ENCODE measurements at places on chromosomes 6 and 20.
A peak's percentile ranks its signal among the peaks of the same experiment; 100 is the strongest.

- peak; percentile 22 for DNase-seq
Observed at GRCh38 chr6:95572098-95572497, 5.2 kb upstream of the MANEA start.

- no peak for DNase-seq
Observed at GRCh38 chr6:113491376-113491775, 365.8 kb upstream of the MARCKS start.

- DNase-seq, result no peak
Observed at GRCh38 chr20:48999890-49000870, 45.9 kb upstream of the CSE1L start.

GRCh38 chr6:34005901-34006531 lies 139.9 kb downstream of the GRM4 start:
- DNase-seq, result no peak

DNA sequence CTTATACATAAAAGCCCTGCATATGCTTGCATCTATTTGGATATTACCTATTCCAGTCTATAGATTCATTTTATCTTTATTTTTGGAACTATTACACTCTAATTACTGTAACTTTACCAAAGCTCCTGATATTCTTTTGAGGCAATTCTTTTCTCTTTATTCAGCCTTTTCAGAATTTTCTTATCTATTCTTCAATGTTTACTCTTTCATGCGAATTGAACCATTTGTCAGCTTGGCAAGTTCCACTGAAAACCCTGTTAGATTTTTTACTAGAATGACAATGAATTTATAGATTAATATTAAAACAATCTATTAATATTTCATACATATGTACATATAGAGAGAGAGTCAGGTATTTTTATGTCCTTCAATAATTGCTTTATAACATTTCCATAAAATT lies 554 bp upstream of the MEP1A start:
- no peak for DNase-seq

DNA sequence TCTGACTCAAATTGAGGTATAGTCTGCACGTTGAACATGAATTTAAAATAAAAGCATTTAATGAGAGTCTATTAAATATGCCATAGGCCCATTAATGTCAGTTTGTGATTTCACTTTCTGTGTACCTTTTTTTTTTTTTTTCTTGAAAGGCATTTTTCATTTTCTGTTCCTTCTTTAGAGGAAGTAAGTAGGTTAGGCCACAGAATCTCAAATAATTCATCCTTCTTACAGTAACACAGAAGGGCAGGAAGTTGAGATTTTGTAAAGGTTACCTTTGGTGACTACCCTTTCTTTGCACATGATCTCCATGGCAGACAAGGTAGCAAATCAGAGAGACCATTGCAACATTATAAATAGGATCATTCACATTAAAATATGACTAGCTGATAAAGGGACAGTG lies 9.6 kb downstream of the L3MBTL3 start:
- no peak for DNase-seq

- no peak for DNase-seq
Observed at GRCh38 chr20:49513517-49513916, 31.0 kb upstream of the KCNB1 start.

GRCh38 chr6:74912234-74912633 lies 293.6 kb downstream of the COL12A1 start:
- no peak for DNase-seq

DNA sequence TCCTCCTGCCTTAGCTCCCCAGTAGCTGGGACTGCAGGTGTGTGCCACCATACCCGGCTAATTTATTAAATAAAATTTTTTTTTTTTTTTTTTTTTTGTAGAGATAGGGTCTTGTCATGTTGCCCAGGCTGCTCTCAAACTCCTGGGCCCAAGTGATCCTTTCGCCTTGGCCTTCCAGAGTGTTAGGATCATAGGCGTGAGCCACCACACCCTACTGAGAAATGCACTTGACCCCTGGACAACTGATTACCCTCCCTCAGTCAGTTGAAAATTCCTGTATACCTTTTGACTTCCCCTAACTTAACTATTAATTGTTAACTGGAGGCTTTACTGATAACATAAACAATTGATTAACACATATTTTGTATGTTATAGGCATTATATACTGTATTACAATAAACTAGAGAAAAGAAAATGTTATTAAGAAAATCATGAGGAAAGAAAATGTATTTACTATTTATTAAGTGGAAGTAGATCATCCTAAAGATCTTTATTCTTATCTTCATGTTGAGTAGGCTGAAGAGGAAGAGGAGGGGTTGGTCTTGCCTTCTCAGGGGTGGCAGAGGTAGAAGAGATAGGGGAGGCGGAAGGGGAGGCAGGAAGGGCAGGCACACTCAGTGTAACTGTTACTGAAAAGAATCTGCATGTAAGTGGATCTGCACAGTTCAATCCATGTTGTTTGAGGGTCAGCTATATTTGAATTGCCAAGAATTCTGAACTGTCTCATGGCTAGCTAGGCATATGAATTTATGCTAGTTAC lies 104.3 kb downstream of the FARS2 start:
- DNase-seq, result no peak

- DNase-seq, result no peak
Observed at GRCh38 chr6:135692426-135692825, 159.1 kb upstream of the PDE7B start.

GRCh38 chr6:167528239-167528638 lies 203.4 kb downstream of the TTLL2 start:
- DNase-seq, result no peak

DNA sequence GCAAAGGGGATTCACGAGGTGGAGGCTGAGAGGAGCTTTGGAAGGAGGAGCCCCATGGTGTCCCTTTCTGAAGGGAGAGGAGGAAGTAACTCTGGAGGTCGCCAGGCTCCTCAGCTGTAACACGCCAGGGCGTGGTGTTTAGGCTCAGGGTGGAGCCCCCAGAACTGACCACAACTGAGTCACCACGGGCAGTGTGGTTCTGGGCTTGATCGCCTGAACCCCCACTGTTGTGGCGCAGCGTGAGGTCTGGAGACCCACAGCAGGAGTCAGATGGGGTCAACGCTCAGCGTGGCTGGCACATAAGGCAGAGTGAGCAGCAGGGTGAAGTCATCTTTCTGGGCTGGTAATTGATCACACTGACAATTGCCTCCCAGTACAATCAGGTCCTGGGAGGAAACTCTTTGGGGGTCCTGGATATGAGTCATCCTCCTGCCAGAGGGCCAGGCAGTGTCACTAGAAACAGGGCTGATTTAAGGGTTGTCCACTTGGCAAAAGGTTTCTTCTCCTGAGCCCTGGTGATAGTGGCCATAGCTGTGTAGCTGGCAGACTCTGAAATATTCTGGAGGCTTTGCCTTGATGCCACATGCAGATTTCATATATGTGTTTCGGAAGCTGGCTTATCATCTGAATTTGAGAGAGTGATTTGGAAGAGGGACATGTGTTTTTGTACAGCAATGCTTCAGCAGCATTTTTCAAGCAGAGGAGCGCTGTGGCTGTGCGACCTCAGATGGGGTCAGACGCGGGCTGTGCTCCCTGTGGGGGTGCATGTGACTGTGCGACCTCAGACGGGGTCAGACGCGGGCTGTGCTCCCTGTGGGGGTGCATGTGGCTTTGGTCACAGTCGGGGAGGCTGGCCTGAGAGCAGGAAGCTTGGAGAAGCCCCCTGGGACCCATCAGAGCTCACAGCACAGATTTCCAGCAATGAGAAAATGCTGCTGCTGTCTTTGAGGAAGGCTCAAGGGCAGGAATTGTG lies 50.0 kb downstream of the SYNJ2 start:
- peak; percentile 84 for DNase-seq

DNA sequence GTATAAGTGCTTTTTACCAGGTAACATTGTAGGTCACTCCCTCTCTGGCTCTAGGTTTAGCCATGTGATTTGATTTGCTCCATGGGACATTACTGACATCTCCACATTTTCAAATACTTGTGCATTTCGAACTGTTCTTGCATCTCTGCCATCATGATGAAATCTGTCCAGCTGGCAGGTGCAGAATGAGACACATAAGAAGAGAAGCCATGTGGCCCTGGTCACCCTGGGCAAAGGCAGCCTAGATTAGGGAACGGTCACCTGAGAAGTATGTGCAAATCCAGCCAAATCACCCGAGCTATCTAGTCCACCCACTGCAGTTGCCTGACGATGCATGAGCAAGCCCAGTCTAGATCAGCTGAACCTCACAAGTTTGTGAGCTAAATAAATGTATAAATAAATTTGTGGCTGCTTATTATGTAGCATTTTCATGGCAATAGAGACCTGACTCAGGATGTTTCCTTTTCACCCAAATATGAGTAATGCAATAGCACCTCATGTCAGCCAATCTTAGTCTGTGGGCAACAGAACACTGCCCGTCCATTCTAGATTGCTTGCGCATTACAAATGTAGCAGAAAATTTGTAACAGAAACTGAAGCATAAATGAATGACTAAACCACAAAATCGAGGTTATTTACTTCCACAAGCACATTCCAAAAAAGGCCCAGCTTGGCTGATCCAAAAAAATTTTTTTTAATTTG lies 115.2 kb downstream of the PAK5 start:
- DNase-seq, result no peak

DNA sequence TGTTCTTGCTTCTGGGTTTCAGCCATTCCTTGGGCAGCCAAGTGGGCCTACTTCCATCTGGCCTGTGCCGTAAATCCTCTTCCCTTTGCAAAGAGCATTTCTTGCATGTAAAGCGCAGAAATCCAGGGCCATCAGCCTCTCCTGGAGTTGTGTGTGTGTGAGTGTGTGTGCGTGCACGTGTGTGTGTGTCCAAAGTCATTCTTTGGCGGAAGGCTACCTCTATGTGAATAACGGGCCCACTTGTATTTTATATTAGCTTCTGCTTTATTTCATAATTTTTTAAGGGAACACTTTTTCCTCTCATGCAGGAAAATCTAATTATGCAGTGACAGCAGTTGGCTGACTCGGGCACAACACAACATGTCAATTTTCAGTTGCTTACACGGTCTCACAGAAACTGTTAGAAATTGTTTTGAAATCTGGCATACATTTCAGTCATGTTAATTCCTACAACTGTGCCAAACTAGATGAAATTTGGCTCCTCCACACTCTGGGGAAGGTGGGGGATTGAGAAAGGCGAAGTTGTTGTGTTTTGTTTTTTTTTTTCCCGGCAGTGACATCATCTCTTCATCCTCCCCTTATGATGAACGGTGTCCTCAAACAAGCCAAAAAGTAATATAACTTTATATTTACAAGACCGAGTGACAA lies 223.7 kb upstream of the TSHZ2 start:
- DNase-seq, result no peak

GRCh38 chr6:33851959-33852358 lies 48.2 kb upstream of the MLN start:
- DNase-seq, result no peak

GRCh38 chr20:48841196-48841874 lies 13.5 kb upstream of the PREX1 start:
- DNase-seq, result no peak

GRCh38 chr6:31659649-31660380 lies 763 bp downstream of the C6orf47 start:
- DNase-seq, result peak; percentile 52

DNA sequence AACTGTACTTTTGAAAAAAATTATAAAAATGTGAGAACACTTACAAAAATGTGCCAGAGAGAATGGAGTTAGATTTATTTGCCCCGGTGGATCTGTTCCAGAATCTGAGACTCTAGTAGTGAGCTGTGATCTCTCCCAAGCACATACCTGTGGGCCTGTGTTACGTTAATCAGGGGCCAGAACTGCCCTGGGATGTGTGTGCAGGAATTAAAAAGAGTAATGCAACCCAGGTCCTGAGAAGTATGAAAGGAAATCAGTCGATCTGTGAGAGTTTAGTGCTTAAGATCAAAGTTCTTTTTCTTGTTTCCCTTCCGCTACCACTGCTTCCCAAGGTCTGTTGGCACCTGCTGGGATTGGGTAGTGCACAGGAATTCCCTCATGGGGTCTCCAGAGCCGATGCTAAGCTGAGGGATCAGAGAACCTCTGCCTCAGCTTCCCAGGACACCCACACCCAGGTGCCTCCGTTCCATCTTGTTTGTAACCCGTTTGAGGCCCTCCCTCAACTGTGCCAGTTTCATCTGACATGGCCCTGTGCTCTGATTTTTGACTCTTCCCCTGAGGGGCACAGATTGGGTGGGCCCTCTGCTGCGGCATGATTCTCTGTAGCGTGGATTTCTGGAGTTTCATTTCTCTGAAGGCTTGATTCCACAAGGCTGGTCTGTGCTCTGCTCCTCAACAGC lies 87.7 kb downstream of the RREB1 start:
- no peak for DNase-seq

GRCh38 chr6:111533087-111533784 lies 50.2 kb upstream of the REV3L start:
- peak; percentile 30 for DNase-seq

DNA sequence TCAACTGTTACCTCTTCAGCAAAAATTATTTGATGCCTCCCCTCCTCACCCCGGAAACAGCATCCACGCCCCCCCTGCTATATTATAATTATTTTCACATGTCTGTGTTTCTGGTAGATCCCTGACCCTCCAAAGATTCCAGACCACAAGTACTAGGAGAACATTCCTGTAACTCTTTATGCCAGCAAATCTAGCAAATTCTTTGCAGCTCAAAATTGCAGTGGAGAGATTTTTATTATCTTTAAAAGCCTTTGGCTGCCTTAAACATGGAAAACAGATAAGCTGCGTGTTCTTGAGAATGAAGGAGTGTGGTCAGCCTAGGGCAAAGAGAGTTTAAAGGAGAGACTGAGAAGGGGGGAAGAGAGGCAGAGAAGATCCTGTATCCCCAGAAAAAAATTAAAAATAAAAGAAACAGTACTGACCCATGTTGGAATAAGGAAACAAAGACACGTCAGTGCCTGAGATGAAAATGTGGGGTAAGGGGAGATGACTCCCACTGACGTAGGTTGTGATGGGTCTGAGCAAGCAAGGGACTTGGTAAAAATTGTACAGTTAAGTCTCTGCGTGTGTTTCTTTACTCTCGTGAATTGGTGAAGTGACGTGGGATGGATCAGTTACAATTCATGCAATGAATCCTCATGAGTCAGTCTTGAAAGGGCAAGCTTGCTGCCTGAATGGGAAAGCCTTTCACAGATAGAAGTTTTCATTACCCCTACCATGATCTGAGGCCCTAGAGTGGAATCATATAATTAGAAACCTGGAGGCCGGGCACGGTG lies 8.3 kb downstream of the ID4 start:
- no peak for DNase-seq

DNA sequence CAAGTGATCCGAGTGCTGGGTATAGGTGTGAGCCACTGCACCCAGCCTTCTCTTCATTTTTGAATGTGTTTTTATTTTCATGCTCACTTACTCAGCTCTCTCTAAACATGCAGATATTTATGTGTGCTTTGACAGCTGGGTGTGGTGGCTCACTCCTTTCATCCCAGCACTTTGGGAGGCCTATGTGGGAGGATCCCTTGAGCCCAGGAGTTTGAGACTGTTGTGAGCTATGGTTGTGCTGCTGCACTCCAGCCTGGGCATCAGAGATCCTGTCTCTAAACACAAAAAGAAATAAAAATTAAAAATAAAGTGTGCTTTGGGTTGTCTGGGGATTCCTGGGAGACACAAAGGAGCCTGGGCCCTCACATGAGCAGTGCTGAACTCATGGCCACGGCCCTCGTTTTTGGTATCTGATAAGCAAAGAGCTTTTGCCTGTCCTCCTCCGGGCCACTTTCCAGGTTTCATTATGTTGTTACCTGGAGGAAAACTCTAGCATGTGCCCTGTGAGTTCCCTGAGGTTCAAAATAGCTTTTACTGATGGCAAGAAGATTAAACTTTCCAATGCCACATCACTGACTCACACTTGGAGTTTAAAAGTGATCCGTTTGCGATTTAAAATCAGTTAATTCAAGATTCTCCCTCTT lies 78.5 kb downstream of the CD164 start:
- no peak for DNase-seq

- no peak for DNase-seq
Observed at GRCh38 chr6:35581633-35582032, 68.9 kb upstream of the TULP1 start.
